ENCODE measurements at places on chromosomes 3 and 15.

DNA sequence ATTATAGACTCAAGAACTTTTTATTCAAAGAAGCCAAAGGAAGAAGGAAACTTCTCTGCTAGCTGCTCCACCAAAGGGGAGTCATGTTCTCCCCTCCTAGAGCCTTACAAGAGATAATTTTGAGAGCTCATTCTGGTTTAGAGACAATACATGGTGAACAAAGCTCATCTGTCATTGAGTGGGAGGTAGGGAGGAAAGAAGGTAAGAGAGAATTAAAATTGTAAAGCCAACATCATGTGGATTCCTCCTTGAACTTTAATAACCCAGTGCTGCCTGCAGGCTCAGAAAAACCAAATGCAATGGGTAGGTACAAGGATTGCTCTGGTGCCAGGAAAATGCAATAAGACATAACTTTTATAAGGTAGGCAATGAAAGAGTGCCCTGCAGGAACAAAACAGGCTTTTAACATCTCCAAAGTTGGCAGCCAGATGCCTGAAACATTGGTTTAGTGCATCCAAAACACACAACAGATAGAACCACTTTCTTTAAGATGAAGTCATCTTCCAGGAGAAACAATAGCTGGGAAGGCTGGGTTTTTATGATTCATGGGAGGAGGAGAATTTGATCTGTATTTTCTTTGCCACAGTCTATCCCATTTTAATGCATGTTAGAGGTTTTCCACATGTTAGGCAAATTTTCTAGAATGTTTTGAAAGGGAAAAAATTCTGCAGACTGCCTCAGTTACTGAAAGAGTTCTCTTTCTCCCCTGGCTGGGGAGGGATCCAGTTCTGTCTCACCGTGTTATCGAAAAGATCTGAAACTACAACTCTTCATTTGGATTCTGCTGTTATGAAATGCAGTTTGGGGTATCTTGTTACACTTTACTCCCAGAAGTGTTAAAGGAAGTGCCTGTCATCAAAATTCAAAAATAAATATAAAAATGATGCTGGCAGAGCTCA is 11.3 kb upstream of the ARHGEF3 start:
- DNase-seq, result no peak

DNA sequence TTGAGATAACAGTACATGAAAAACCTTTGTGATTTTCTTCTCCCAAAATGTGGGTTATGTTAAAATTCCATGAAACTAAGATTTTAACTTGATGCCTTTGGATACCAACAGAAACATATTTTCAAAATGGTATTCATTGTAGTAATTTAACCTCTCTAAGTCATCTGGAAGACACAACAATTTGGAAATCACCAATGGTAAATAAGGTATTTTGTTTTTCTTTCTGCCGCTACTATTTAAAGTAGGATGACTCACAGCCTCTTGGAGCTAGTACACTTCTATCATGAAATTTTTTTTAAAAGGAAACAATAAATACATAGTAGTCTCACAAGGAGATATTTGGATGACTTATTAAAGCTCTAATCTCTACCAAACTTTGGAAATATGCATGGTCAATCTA is 291.6 kb upstream of the VEPH1 start:
- DNase-seq, result no peak

GRCh38 chr3:41118461-41119390 is 80.6 kb upstream of the CTNNB1 start:
- DNase-seq, result no peak

- no peak for DNase-seq
Measured at GRCh38 chr3:131917006-131917405, 117.8 kb downstream of the CPNE4 start.

DNA sequence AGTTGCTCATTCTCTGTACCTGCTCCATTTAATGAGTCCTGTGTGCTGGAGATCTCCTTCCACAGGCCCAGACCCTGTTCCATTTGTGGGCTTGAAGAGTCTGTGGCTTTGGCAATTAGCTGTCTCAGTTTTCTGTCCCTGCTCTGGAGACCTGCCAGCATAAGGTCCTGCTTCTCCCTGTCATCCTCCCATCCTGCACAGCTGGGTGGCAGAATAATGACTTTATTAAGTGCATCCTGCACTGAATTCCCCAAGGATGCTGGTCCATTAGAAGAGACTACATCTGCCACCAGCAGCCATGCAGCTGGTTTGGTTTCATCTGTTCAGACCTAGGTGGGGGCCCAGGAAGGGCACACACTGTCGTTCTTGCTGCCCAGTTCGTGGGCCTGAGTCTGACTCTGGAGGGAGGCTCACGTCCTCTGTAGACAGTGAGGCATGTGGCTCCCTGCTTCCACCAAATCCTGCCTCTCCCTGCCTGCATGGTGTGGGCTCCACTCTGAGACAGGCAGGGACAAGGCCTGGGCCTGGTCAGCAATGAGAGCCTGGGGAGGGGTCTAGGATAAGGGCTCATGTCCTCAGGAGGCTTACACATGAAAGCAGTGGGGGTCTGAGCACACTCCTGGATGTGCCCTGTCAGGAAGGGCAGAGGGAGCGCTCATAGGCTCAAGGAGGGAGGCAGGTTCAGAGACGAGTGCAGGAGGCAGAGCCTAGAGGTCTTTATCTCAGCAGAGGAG is 78.4 kb upstream of the PRR23E start:
- no peak for DNase-seq

GRCh38 chr3:133506215-133506901 is 67.1 kb upstream of the CDV3 start:
- DNase-seq, result no peak

DNA sequence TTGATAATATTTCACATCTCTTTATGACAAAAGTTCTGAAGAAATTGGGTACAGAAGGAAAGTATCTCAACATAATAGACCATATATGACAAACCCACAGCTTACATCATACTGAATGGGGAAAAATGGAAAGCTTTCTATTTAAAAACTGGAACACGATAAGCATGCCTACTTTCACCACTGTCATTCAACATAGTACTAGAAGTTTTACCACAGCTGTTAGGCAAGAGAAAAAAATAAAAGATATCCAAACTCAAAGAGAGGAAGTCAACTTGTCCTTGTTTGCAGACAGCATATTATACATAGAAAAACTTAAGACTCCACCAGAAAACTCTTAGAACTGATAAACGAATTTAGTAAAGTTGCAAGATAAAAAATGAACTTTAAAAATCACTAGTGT is 40.3 kb downstream of the COPS2 start:
- DNase-seq, result no peak

DNA sequence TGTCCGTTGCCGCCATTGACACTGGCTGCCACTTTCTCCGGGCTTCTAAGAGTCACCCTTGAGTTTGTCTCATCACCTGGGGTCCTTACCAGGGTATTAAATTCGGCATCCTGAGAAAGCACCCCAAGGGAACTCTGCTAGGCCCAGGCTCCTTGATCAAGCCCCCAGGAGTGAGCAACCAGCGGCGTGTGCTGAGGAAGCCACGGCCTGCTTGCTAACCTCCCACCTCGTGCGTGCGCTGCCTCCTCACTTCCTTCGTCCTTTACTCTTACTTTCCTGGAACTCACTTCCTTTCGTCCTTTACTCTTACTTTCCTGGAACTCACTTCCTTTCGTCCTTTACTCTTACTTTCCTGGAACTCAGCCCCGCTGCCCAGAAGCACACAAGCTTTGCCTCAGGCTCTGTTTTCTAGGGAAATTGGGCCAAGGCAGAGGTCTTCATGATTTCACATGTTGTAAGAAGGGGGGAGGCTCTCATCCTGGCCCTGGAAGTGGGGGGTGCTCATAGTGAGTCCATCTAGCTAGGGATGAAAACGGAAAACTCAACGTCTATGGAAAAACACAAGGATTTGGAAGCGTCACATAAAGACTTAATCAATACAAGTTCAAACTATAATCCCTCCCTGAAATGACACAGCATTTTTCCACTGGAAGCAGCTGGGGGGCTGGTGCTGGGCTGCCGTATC is 36.7 kb upstream of the BDH1 start:
- no peak for DNase-seq
